Panc1 (cell line): ENCODE measurements at places on chromosomes 7 and 10. TPM values are rescaled to one million over a fixed set of nuclear protein-coding genes. Genes with fewer than 3 reads are reported as not detected.

GIMAP4 gene
- total RNA-seq: 0.26 TPM

RASSF4 gene
- 13.9 TPM for total RNA-seq

- no peaks in the 10 kb centered on the region for H3K4me1 ChIP-seq
- no peak overlapping the region for H3K4me3 ChIP-seq
- DNase-seq: no peak
- no peak overlapping the region for H3K27ac ChIP-seq
Measured at GRCh38 chr7:42082144-42082543, 154.9 kb downstream of the GLI3 start.

DNA sequence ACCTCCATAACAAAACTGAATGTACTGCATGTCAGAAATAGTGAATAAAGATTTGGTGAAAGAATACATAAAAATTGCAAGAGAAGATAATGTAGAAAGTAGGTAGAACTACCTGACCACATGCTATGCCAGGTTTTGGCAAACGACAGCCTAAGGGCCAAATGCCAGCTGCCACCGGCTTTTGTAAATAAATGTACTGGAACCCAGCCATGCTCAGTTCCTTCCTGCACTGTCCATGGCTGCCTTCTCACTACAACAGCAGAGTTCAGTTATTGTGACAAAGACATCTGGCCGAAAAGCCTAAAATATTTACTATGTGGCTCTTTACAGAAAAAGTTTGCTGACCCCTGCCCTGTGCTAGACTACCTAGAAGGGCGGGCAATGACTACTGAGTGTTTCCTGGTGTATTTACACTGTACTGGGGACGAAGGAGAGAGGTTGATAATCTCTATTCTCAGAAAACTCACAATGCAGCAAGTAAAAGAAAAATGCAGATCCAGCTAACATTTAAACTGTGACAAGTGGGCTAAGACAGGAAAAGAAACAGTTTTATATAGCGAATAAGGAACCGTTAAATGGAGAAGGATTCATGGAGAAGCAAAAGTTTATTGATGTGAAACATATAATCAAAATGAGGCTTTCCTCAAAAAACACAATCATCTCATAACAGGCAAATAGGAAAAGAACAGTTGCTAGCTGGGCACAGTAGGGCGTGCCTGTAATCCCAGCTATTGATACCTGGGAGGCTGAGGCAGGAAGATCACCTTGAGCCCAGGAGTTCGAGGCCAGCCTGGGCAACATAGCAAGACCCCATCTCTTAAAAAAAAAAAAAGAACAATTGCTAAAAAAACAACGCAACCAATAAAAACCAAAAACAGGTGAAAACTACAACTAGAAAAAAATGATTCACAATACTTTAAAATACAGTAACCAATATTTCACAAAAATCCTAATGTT is 13.7 kb downstream of the KIN start:
- no peak overlapping the region for H3K27ac ChIP-seq
- H3K4me1 ChIP-seq: no peaks in the 10 kb centered on the region
- no peaks in the 10 kb centered on the region for H3K27me3 ChIP-seq
- H3K36me3 ChIP-seq: peaks cover 10% of the 10 kb centered on the region; the same call in 1 of the 2 replicates
- no peak overlapping the region for H3K4me3 ChIP-seq
- DNase-seq: no peak

GRCh38 chr10:103648636-103649532 is 155.4 kb downstream of the NEURL1 start:
- H3K4me3 ChIP-seq: no peak overlapping the region
- no peaks in the 10 kb centered on the region for H3K4me1 ChIP-seq
- DNase-seq: no peak
- H3K27ac ChIP-seq: no peak overlapping the region

GRCh38 chr10:104824380-104825006 is 183.4 kb downstream of the SORCS3 start:
- H3K4me3 ChIP-seq: no peak overlapping the region
- H3K36me3 ChIP-seq: no peaks in the 10 kb centered on the region
- H3K4me1 ChIP-seq: no peaks in the 10 kb centered on the region
- no peaks in the 10 kb centered on the region for H3K27me3 ChIP-seq
- DNase-seq: no peak
- no peak overlapping the region for H3K27ac ChIP-seq

DNA sequence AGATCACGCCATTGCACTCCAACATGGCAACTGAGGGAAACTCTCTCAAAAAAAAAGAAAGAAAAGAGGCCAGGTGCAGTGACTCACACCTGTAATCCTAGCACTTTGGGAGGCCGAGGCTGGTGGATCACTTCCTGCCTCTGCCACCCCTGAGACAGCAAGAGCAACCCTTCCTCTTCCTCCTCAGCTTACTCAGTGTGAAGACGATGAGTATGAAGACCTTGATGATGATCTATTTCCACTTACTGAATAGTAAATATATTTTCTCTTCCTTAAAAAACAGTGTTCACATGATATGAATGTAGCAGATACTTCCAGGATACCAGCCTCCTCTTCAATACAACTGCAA is 2.1 kb upstream of the ZKSCAN1 start:
- H3K27ac ChIP-seq: no peak overlapping the region
- no peak overlapping the region for H3K4me3 ChIP-seq
- H3K27me3 ChIP-seq: no peaks in the 10 kb centered on the region
- no peaks in the 10 kb centered on the region; the same call in 1 of the 2 replicates for H3K36me3 ChIP-seq

GRCh38 chr7:26624839-26625238 is 239.6 kb downstream of the SKAP2 start:
- no peaks in the 10 kb centered on the region for H3K27me3 ChIP-seq
- no peak for DNase-seq
- no peak overlapping the region for H3K27ac ChIP-seq
- no peaks in the 10 kb centered on the region for H3K4me1 ChIP-seq

GRCh38 chr10:119608316-119609155 is 11.8 kb upstream of the TIAL1 start:
- H3K4me3 ChIP-seq: peak overlapping the region; percentile 15; the same call in 1 of the 2 replicates
- H3K27me3 ChIP-seq: no peaks in the 10 kb centered on the region
- peaks cover 8% of the 10 kb centered on the region; the same call in 1 of the 2 replicates for H3K4me1 ChIP-seq
- H3K27ac ChIP-seq: peak overlapping the region; percentile 64
- no peaks in the 10 kb centered on the region for H3K36me3 ChIP-seq

DNA sequence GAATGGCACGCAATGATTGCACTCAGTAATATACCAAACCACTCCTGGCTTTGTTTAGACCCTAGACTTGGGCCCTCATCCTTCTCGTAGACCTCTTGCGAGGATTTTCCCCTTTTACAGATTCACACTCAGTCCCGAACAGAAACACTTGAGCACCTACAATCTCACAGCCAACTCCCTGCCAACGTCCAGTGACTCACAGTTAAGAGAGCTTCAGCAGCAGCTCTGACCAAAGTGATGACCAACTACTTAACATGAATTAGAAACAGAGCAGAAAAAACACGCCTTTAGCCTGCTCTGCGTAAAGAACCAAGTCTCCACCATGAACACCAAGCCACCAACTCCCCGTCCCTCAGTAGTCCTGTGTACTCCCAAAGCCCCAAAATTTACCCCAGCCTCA is 2.2 kb downstream of the DNAJC30 start:
- no peak for DNase-seq
- no peaks in the 10 kb centered on the region for H3K27me3 ChIP-seq
- H3K36me3 ChIP-seq: no peaks in the 10 kb centered on the region; the same call in 1 of the 2 replicates
- peak overlapping the region; percentile 91 for H3K4me3 ChIP-seq
- peak overlapping the region; percentile 18 for H3K27ac ChIP-seq

GRCh38 chr10:91910467-91910866 is 1.2 kb upstream of the FGFBP3 start:
- no peak overlapping the region for H3K27ac ChIP-seq
- DNase-seq: no peak
- no peaks in the 10 kb centered on the region; the same call in 1 of the 2 replicates for H3K27me3 ChIP-seq

GRCh38 chr10:101094121-101094879 is 32.5 kb downstream of the KAZALD1 start:
- H3K27me3 ChIP-seq: no peaks in the 10 kb centered on the region
- DNase-seq: no peak
- H3K36me3 ChIP-seq: no peaks in the 10 kb centered on the region
- H3K4me3 ChIP-seq: no peak overlapping the region

DNA sequence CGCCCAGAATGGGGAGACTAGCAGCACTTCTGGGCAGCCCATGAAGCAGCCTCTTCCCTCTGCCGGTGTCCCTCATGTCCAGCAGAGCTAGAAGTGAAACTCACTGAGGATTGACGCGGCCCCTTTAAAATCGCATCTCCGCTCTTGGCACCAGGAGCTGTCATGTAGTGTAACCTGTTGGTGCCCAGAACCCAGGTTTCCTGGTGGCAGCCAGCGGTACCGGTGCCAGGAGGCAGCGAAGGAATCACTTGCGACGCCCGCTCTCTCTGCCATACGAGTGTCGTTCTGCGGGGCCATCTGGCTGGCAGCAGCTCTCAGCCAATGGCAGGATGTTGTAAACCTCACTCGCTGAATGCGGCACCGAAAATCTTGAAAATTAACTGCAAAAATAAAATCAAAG is 82.7 kb downstream of the CUX1 start:
- H3K4me1 ChIP-seq: 0 out of 2 replicates have a peak, but pooled peaks cover 4% of the 10 kb centered on the region
- no peak overlapping the region for H3K4me3 ChIP-seq
- no peaks in the 10 kb centered on the region for H3K27me3 ChIP-seq
- DNase-seq: no peak
- no peaks in the 10 kb centered on the region for H3K36me3 ChIP-seq

DNA sequence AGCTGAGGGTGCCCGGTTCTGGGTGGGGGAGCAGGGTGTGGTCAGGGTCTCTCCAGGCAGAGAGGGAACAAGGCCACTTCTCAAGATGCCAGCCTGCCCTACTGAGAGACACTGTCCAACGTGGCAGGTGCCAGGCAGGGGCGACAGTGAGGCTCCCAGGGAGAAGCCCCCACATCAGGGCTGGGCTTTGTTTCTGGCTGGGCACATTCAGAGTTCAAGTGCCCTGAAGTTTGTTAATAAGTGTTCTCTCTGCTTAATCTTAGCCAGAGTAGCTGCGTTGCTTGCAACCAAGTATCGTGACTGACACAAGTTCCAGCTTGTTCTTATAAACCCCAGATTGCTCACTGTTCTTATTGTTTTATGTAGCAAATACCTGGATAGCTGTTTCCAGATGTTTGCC is 21.8 kb downstream of the FOXL3 start:
- H3K4me1 ChIP-seq: no peaks in the 10 kb centered on the region
- no peak for DNase-seq
- no peak overlapping the region for H3K27ac ChIP-seq
- H3K36me3 ChIP-seq: no peaks in the 10 kb centered on the region
